ENCODE measurements at places on chromosomes 3 and 15.

- DNase-seq = no peak
These were observed 147.4 kb downstream of the TJP1 start for GRCh38 chr15:29674661-29675533.

GRCh38 chr15:75924576-75924975 lies 20.9 kb downstream of the FBXO22 start:
- DNase-seq = no peak

DNA sequence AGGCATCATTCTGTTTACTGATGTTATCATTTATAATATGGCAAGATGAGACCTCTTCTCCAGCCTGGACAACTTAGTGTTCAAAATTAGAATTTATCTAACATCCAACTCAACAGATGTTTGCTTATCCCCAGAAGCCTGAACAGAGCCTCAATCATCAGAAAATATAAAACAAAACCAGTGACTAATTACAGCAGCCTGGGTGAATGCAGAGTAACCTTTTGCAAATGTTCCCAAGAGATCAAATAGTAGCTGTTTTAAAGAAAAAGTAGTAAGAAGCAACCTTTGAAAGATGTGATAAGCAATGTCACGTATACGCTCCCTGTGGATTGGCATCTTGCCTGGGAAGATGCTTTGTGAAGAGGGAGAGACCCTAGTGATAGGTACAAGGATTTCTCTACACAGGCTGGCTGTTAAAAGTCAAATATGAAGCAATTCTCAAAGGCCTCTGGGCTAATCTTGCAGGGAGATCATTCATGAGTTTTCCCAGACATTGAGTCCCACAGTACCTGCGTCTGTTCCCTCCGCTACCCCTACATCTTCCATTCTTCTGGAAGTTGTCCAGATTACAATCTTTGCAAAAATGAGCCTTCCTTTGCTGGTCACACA lies 39.3 kb upstream of the PRICKLE2 start:
- no peak for DNase-seq

GRCh38 chr15:78276064-78276943 lies 11.9 kb downstream of the DNAJA4 start:
- DNase-seq = no peak

GRCh38 chr15:45253330-45253729 lies 1.3 kb downstream of the SLC28A2 start:
- no peak for DNase-seq

GRCh38 chr3:37980462-37981347 lies 9.9 kb upstream of the VILL start:
- DNase-seq = no peak

DNA sequence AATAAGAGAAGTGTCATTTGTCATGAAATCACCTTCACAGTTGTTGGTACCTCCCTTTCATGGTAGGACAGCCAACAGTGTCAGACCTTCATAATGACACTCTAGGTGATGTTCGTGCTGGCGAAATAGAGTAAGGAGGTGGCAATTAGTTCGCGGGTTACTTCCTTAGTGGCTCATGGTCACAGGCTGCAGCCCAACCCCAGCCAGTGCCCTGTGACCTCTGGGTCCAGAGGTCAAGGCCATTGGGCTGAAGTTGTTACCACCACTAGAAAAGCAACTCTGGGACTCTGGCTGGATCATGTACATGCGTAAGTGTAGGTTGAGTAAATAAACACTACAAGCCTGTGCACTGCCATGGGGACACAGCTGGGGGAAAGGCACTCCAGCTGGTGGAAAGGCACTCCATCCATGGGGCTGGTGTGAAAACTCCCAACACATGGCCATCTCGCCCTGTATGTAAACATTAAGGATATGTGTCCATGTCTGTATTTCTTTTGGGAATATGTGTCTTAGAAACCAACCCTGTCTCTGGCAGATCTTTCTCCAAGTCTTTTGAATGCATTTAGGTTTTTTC lies 106.7 kb downstream of the RYK start:
- DNase-seq = no peak

DNA sequence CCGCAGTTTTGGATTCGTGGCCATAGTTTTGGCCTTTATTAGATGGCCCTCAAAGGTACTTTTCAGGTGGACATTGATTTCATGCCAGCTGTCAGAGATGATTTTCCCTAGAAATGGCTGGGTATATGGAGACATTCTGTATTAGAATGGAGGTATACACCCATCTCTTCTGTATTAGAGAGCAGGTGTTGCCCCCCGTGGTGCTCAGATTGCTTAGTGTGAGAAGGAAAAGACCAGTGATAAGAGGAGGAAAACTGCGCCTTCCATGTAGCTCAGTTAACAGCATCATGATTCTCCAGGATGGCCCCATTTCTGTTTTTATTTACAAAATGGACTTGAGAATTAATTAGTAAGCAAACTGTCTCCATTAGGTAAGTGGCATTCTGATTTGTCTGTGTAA lies 145.9 kb downstream of the IGF1R start:
- no peak for DNase-seq

- DNase-seq = peak; percentile 88
These were observed 23.1 kb upstream of the USP3 start for GRCh38 chr15:63481105-63481810.

DNA sequence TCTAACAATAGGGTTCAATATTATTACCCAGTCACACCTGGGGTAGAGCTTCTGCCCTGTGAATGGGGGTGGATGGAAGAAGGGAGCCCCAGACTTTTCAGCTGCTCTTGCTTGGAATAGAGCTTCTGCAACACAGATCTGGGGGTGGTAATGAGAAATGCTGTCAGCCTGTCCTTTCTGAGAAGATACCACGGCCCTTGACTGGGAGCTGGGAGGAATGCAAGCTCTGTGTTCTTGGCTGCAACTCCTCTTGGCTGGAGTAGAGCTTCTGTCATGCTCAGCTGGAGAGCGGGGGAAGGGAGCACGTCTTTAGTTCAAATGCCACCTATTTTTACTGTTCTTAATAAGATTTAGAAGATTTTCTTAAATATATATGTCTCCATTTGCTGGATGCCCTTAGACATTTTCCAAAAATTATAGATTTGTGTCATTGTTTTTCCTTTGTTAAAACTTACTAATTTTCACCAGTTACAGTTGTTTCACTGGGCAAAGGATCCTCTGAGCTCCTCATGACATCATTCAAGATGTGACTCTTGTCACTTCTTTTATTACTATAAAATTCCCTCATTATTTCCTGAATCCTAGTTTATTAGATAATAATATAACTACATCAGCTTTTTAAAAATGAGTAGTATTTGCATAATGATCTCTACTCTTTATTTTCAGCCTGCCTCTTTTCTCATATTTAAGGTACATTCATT lies 180.0 kb upstream of the TGFBR2 start:
- DNase-seq = peak; percentile 39

GRCh38 chr3:47565734-47566550 lies 12.7 kb downstream of the CSPG5 start:
- DNase-seq = no peak

GRCh38 chr15:90677807-90678790 lies 39.0 kb upstream of the BLM start:
- no peak for DNase-seq

- DNase-seq = no peak
These were observed 59.4 kb upstream of the VGLL4 start for GRCh38 chr3:11703146-11703545.

GRCh38 chr3:128576290-128576689 lies 74.3 kb downstream of the RPN1 start:
- DNase-seq = no peak

DNA sequence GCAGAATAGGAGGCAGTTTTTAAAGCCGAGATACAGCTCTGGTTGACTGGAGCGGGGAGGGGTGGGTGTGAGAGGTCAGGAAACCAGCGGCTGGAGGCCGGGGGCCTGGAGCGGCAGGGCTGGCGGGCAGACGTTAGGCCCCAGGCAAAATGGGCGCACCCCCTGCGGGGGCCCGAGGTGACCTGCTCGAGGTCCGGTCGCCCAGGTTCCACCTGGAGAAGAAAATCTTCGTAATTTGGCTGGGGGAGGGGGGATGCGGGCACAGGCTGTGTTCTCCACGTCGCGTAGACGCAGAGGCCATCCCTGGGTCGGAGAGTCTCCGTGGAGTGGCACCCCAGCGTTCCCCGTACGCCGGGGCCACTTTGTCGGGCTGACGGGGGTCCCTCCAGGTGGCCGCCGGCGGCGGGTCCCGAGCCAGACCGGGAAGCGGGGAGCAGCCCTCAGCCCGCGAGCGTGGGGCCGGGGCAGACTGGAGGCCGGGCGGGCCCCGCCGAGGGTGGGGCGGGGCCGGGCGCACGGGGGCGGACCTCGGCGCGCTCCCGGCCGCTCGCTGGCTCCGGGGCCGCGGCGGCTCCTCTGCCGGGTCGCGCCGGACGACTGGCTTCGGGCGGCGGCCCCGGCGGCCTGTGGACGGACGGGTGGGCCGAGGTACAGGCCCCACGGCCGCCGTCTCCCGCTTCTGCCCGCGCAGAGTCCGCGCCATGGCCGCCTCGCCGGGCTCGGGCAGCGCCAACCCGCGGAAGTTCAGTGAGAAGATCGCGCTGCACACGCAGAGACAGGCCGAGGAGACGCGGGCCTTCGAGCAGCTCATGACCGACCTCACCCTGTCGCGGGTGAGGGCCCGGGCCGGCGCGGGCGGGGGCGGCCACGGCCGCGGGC lies at the start of gene CRTC3:
CRTC3 (plus strand) TSS at position 553 of the 879 bp plus-strand sequence; CDS start at position 702, 149 bp downstream.
- peak; percentile 89 for DNase-seq

DNA sequence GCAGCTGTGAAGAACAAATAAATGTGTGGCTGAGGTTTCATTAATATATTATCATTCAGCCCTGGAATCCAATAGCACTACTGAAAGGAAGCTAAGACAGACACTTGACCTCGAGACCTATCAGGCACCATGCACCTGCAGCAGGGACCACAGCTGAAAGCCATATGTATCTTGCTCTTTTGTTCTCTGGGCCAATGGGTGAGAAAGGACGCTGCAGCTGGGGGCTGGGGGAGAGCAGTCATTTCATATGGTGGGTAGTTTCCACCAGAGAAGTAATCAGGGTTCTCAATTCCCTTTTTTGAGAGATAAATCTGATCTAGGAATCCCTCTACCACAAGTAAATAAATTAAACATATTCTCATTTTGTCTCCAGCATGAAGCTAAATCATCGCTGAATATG lies 225.6 kb upstream of the STRIT1 start:
- DNase-seq = no peak

GRCh38 chr15:97729270-97729669 lies 231.2 kb upstream of the ARRDC4 start:
- no peak for DNase-seq

GRCh38 chr3:123620343-123620742 lies 35.5 kb upstream of the HACD2 start:
- DNase-seq = no peak

DNA sequence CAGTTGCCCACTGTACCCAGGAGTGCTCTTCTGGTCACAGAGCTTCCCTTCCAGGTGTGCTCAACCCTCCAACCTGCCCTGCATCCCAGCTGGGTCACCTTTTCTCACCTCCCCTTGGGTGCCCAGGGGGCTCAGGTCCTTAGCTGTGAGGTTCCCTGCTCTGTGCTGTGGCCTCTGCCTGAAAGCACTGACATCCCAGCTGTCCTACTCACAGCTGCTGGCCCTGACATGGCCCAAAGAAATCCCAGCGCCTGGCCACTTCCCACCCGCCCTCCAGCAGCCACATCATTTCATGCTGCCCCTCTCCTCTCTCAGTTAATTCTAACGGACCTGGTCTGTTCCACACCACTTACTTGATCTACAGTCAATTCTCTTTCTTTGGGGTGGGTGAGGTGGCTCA lies 79.9 kb downstream of the ISG20 start:
- DNase-seq = no peak

DNA sequence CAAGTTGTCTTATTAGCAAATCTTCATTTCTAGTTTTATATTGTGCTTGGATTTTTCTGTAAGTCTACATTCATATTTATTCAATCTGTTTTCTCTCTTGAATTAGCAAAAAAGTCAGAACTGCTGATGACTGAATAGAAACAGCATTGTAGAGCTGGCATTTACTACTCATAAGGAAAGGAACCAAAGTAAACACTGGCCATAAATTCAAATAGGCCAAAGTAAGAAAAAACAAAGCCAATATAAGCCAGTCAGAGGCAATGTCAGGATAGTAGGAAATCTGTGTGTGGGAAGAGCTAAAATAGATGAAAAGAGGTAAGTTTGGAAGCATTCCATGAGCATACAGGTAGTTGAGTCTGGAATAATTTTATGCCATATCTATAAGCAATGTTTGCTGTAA lies 307.2 kb upstream of the SLITRK3 start:
- no peak for DNase-seq

DNA sequence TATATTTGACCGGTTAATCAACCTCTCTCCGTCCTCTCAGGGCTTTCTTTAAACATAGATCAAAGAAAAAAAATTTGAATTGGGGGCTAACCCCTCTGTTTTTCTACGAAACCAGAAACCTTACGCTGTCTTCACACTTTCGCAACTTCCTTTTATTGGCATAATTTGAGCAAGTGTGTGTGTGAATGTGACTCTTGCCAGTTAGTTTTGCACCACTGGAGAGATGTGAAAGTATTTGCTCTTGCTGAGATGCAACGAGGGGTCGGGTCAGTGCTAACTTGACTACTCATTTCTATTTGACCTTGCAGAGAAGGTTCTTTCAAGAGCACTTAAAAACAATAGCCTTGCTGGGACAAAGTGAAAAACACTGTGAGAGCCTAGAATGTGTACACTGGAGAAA lies 81.2 kb downstream of the FAM43A start:
- peak; percentile 11 for DNase-seq

DNA sequence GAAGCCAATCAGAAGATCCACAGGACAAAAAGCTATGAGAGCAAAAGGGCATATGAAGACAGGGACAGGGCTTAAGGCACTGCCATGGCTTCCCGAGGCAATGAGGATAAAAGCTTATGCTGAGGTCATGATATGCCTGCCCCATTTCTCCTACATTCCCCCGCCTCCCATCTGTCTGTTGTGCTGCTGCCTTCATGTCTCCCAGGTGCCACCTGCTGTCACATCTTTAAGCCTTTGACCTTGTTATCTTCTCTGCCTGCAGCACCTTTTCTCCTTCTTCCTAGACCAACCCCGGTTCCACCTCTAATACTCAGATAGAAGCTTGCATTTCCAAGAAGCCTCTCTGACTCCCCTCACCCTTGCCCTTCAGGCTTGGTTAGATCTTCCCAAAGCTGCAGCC lies 213.8 kb downstream of the ARRDC4 start:
- no peak for DNase-seq

DNA sequence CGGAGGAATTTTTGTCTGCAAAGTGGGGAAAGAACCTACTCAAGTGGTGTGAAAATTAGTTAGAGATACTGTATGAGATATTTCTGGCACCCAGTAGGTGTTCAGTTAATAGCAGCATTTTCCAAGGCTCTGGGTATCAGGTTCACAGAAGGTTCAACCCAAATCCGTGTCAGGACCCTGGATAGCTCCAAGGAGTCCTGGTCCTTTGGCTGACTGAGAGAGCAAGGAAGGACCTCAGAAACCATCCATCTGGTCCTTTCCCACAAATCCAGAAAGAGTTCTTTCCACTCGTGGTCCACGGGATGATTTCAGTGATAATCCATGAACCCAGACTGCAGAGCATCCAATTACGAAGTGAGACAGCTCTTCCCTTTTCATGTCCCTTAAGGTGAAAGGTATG lies 51.4 kb downstream of the SLC6A11 start:
- peak; percentile 16 for DNase-seq
